Adrenal gland (tissue), 19 donors: ENCODE measurements at places on chromosomes 2 and 18.
A peak's percentile ranks its signal among the peaks of the same experiment; 100 is the strongest.

DNA sequence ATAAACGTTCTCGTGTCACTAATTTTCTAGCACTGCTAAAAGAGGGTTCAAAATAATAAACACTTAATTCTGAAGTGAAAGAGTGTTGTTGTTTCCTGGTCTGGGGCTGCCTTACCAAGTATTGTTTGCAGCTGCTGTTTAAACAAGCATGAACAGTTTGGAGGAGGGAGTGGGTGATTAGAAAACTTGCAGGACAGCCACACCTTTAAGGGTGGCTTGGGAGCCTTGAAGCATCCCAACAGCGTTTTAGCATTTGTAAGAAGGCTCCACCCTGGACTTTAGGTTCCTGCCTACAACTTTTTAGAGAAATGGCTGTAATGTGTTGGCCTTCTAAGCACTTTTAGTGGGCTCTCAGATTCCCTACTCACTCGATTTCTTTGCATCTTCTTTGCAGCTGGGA, 371.6 kb downstream of the TGIF1 start:
- no peak for DNase-seq

DNA sequence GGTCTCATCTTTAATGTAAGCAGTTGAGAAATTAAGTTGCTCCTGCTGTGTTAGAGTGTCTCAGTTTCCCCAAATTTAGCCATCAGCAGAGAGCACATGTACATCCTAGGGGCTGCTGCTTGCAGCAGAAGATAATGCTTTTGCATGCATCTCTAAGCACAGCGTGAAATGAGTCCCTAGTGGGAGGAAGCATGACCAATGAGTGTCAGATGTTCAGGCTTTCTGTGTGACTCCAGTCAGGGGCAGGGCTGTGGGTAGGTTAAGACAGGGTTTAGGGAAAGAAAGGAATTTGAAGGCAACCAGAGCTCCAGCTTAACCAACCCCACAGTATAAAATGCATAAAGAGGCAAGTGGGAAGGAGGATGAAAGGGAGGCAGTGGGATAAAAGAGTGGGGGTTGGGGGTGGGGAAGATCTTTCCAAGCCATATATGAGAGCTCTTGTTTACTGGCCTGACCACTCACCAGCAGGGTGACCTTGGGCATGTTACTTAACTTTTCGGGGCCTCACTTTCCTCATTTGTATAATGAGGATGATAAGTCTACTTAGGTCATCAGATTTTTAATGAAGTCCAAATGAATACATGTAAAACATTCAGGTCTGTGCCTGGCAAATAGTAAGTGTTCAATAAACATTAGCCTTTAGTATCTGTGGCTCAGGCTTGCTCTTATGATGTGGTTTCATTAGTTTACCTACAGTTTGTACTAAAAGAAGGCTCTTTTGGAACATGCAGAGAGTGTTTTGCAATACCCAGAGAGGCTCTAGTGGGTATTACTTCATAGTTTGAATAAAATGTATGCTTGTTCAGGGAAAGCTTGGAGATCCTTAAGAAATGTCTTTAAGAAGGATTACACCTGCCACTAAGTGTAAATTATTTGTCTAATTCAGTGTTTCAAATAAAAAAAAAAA, 42.7 kb upstream of the PELI1 start:
- no peak for DNase-seq

GRCh38 chr2:190844700-190845401, 35.8 kb upstream of the GLS start:
- no peak for DNase-seq

DNA sequence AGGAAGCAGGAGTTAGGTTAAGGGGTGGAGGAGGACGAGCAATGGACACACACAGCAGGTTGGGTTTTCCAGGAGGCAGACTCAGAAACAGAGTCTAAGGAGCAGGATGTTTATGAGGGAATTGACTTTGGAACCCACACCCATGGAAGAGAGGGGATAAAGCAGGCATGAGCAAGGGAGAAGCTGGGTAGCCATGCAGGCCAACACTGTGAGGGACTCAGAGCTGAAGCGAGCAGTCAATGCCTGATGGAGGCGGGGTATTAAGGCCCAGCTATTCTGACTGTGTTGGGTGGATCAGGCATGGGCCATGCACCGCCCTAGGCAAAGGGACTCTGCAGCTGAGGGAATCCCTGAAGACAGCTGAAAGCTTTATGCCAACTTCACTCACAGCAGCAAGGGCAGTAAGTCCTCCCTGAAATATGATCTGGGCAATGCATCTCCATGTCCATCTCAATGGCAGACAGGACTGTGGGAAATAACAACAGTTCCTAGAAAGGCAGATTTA, 37.6 kb downstream of the TEX51 start:
- DNase-seq, result no peak

DNA sequence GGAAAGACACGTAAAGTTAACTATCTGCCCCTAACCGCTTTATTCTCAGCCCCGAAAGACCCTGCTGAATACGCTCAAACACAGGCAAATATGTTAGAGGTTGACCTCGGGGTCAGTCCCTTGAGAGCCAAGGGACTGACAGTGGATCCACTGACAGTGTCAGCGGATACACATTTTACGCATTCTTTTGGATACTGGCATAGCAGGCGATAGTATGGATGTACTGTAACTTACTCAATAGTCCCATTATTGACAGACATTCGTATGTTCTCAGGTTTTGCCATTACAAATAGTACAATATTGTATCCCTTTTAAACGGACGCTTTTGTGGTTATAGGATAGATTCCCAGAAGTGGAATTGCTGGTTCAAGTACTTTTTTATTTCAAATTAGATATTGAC, 13.4 kb downstream of the ATP6V1B1 start:
- peak; percentile 6 for DNase-seq

DNA sequence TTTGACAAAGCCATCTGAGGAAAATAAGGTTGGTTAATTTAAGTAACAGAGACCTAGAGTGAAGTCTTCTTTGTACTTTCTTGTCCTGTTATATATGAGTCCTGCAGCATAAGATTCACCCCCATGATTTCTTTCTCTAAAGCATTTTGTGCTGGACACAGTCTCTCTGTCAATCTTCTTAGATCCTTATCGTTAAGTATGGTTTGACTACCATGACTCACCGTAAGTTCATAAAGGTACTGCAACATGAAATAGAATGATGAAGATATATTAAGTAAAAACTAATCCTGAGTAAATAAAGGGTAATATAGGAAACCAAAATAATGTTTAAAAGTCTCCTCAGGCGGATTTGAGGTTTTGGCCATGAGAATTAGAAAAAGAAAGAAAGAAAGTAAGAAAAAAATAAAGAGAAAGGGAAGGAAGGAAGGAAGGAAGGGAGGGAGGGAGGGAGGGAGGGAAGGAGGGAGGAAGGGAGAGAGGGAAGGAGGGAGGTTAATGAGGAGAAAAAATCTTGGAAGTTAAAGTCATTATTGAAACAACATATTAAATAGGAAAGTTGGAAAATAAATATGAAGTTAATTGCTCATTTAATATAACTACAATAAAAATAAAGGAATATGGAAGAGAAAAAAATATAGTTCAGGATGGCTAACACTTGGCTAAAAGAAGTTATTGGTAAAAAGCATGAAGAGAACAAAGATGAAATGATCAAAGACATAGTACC, 980.3 kb upstream of the CDH2 start:
- DNase-seq, result no peak

- DNase-seq, result no peak
Measured at GRCh38 chr18:21203126-21203525, 38.9 kb upstream of the GREB1L start.

DNA sequence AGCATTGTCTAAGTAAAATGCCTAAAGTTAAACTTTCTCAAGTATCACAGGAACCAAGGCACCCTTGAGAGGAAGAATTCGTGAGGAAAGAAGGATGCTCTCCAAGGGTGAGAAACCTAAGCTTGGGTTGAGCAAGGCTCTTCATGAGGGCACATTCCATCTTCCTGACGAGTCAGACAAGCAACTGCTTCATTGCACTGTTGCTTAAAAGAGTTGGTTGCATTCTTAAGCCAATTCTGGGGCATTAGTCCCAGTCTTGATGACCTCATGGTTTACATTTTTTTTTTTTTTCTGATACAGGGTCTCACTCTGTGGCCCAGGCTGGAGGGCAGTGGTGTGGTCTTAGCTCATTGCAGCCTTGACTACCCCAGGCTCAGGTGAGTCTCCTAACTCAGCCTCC, 237.5 kb downstream of the ACTR3 start:
- no peak for DNase-seq

DNA sequence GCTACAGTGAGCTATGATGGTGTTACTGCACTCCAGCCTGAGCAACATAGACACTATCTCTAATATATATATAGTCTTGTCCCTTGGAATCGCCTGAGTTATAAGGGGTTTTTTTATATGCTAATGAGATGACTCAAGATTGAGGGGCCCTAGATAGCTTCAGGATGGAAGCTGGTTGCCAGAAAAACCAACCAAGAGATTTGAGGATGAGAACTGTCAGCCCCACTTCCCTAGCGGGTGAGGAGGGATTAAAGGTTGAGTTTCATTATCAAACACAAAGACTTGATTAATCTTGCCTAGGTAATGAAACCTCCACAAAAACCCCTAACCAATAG, 12.6 kb upstream of the GALM start:
- DNase-seq, result peak; percentile 8

DNA sequence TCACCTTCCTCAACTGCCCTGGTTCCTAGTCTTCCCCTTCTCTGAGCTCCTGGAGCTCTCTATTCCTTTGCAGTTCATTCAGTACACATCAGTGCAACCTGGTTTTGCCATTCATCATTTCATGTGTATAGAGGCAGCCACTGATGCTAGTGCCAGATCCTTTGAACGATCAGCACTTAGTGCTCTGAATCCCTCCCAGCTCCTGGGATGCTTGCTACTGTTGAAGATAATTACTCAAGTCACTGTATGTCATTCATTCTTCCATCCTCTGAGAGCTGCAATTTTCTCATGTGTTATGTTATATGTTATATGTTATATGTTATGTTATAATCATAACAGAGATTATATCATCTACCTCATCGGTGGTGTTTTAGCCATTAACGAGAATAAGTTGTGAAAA, 98.5 kb upstream of the UXS1 start:
- no peak for DNase-seq

DNA sequence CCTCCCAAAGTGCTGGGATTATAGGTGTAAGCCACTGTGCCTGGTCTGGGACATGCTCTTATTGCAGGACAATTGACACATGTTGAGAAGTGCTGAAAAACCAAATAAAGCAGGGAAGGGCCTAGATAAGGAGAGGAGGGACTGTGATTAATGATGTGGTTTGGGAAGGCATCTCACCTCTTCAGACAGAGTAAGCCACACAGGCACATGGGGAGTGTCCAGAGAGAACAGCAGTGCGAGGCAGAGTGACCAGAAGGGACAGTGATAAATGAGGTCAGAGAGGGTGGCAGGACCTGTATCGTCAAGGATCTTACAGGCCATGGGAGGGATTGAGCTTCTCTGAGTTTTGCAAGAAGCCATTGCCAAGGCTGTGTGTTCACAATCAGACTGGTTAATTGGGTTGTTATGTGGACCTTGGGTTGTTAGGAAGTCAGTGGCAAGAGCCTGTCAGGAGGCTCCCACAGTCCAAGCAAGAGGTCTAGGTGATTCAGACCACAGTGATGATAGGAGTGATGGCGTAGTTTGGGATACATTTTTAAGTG, 58.5 kb downstream of the EIF5B start:
- DNase-seq, result no peak

GRCh38 chr2:72934683-72935610, 17.6 kb downstream of the EMX1 start:
- DNase-seq, result no peak

DNA sequence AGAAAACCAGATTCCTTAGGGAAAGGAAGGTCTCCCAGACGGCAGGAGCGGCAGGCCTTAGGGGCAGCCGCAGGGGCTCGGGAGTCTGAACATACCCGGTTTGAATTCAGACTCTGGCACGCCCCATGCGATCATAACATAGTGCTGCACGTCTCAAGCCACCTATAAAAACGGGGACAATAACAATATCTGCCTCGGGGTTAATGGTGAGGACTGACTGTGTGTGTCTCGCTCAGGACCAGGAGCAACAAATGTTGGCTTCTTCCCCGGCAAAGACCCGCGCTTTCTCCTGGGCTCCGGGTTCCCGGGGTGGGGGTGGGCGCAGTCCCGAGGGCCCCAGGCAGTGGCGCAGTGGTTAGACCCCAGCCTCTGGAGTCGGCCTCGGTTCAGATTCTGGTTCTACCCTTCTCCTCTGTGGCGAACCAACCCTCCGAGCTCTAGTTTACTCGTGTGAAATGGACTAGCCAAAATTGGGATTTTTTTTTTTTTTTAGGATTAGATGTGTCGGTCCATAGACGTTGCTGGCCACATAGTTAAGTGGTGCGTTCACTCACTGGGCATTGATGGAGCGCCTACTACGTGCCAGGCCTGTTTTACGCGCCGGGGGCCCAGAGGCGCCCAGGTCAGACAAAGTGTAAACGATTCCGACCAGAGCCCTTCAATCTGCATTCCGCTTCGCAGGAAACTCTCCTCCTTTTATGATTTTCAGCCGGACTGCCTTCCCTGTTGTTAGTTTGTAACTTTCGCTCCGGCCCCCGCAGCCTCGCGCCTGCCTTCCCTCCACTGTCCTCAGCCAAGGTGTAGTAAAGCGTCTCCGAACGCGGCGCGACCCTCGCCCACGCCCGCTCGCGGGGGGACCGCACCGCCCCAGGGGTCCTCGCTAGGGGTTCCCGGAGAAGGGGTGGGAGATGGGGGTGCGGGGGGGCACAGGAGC, 820 bp upstream of the SH3BP4 start:
- no peak for DNase-seq

DNA sequence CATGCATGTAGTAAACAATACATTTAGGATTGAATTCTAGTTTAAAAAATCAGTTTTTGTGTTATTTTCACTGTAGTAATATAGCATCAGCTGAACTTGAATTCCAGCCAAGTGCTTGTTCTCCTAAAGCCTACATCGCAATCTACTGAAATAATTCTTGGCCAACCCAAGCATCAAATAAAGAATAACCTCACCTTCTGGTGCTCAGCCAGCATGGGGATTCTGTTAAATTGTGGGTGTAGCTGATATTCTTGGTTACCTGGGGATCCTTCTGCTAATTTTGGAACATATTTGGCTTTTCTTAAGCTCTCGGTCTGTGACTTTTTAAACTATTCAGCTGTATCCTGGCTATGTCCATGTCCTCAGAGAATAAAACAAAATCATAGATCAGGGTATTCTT, 248.8 kb downstream of the NRXN1 start:
- no peak for DNase-seq

DNA sequence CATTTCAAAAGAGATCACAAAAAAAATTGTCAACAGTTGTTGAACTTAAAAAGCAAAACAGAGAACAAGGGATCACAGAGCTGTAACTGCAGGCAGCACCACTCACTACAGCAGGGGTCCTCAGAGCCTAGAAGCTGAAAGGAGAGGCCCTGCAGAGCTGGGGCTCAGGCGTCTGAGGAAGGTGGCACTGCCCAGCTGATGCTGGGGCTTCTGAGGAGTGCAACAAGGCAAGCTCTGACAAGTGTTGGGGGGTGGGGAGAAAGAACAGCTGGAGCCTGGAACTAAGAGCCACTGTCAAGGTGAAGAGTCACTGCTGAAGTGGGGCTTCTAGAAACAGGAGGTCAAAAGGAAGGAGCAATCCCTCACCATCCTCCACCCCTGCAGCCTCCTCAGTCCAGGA, 46.2 kb downstream of the FTCDNL1 start:
- no peak for DNase-seq
